Psoas muscle (tissue), 8 donors: ENCODE measurements at places on chromosomes 12 and 14. TPM values are rescaled to one million over a fixed set of nuclear protein-coding genes. Genes with fewer than 3 reads are reported as not detected.

RDH16 gene
- total RNA-seq, result 0.49 TPM

GRCh38 chr14:87712396-87713090 lies 280.4 kb downstream of the GALC start:
- DNase-seq, result no peak

DNA sequence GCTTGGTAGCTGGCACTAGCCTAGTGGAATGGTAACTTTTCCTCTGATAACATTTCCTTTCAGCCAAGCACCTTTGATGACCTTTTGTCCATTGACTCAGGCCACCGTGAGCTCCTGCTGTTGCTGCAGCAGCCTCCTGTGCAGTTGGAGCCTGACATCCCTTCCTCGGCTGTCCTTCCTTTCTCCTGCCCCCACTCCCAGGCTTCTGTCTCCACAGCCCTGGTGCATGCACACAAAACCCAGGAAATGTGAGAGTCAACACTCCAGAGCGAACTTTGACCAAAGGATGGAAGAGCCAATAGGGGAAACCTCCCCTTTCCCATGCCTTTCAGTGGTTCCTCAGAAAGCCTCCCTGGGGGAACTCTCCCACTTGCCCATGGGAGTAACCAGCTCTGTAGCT lies 115.0 kb downstream of the TMEM260 start:
- no peak for DNase-seq

GRCh38 chr14:20417250-20418186 lies 4.2 kb upstream of the TEP1 start:
- no peak for DNase-seq

- no peak for DNase-seq
Observed at GRCh38 chr12:44519931-44520330, 356.2 kb downstream of the NELL2 start.

DNA sequence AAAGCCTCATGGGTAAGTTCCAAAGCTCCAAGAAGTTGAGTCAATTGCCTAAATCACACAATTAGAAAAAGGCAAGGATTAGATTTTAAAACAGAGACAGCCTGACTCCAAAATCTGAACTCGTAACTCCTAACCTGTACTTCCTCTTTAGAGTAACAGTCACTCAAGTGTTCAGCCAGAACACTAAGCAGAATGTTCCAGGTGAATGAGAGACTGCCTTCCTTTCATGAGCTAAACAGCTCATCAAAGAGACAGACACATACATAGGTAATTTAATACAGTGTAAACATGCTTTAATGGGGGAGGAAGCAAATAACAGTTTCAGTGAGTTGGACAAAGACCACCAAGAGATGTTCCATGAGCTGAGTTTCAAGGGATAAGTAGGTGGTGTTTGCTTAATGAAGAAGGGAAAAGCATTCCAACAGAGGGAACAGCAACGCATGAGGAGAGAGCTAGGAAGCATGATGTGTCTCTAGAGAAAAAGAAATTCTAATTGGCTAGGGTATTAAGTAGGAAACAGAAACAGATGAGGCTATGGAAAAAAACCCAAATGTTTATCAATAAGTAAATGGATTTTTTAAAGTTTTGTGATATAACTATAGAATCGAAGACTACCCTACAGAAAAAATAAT lies 403.9 kb downstream of the MED13L start:
- DNase-seq, result no peak
